ENCODE measurements at places on chromosomes 1 and 21.

DNA sequence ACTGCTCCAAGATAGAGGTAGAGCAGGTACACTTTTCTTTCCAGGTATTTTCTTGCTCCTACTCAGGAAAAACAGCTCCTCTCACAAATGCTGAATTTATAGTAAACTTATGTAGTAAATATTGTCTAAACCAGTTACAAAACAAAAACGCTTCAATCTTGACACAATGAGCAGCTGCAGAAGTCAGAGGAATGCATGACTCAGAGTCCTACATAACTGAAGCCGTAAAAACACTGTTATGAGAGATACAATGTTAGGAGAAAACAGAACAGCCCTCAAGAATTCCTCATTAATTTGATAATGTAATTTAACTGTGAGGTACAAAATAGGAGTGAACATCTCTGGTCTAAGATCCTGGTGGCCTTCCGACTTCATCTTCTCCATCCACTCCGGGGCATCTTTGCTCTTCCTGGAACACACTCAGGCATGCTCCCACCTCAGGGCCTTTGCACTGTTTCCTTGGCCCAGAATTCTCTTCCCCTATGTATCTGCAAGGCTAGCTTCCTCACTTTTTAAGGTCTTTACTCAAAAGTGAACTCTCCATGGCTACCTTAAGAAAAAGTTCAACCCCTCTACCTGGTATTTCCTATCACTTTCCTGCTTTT, 138.5 kb downstream of the SLC45A1 start:
- no peak for DNase-seq

DNA sequence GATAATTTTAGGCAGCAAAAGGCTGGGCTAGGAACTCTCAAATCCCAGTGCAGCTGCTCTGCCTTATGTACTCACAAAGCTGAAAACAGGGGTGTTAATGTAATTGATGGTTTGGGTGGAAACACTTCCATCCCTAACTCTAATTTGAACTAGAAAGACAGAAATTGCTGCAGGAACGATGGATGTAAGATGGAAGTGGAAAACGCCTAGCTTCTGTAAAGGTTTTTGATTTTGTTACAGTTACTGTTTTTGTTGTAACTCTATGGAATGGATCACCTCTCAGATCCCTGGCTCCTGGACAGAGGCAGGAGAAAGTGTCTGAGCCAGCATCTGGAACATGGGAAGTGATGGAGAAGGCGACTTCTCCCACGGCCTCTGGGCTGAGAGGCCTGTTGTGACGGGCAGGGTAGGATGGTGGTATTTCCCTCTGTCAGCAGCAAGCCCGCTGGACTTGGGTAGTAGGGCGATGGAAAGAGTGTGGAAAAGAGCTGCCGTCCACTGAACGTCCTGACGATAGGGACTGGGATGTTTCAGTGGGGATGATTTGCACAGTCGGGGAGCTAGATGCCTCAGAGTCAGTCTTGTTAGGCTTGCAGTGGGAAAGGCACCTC, 1.6 kb downstream of the TRAF5 start:
- DNase-seq = no peak

- no peak for DNase-seq
Observed at GRCh38 chr1:244705261-244706234, 52.6 kb downstream of the DESI2 start.

DNA sequence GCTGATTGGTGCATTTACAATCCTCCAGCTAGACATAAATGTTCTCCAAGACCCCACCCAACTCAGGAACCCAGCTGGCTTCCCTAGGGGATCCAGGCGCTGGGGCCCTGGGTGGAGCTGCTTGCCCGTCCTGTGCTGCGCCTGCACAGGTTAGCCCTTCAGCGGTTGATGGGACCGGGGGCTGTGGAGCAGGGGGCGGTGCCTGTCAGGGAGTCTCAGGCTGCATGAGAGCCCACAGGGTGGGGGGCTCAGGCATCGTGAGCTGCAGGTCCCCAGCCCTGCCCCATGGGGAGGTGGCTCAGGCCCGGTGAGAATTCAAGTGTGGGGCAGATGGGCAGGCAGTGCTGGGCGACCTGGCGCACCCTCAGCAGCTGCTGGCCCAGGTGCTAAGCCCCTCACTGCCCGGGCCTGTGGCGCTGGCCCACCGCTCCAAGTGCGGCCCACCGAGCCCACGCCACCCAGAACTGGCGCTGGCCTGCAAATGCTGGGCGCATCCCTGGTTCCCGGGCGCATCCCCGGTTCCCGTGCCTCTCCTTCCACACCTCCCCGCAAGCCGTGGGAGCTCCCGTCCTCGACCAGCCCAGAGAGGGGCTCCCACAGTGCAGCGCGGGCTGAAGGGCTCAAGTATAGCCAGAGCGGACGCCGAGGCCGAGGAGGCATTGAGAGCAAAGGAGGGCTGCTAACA, 23.1 kb upstream of the CLCA4 start:
- no peak for DNase-seq

DNA sequence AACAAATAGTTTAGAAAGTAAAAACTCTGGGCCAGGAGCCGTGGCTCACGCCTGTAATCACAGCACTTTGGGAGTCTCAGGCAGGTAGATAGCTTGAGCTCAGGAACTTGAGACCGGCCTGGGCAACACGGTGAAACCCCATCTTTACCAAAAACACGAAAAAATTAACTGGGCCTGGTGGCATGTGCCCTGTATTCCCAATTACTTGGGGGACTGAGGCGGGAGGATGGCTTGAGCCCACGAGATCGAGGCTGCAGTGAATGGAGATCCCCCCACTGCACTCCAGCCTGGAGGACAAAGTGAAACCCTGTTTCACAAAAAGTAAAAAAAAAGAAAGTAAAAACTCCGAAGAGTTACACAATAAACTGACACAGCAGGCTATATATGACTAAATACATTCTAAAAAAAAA, 10.6 kb downstream of the CEP170 start:
- DNase-seq = no peak

GRCh38 chr1:151472856-151473731, 13.8 kb upstream of the POGZ start:
- peak; percentile 82 for DNase-seq

DNA sequence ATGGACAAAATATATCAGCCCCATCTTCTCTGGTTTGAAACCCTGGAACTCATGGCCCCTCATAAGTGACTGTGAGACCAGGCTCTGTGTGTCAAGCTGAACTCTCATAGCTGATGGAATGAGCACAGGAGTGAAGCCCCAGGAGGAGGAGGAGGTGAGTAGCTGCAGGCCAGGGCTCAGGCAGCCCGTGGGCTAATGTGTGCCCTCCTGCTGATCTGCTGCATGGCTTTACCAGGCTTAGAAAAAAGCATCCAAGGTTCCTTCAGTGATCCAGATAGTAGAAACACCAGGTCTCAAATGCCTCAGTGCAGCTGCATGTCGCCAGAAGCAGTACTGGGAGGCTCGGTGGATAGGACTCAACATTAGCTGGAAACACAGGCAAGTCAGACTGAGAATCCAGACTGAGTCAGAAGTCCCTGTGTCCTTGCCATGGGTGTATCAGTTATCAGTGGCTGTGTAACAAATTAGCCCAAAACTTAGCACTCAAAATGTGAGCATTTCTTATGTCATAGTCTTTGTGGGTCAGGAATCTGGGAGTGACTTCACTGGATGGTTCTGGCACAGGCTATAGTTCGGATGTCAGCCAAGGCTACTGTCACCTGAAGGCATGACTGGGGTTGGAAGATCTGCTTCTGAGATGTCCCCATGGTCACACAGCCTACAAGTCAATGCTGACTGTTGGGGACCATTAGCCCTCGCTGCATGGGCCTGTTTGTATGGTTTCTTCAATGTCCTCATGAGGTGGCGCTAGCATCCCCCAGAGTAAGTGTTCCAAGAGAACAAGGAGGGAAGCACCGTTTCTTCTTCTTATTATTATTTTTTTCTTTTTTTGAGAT, 255.4 kb upstream of the IRF2BP2 start:
- no peak for DNase-seq

GRCh38 chr1:210826686-210827085, 307.3 kb downstream of the KCNH1 start:
- DNase-seq = no peak

- no peak for DNase-seq
Observed at GRCh38 chr1:109243860-109244552, 5.3 kb upstream of the CELSR2 start.

GRCh38 chr1:159942632-159943277, 2.7 kb downstream of the IGSF9 start:
- DNase-seq = no peak

Measured in large intestine (tissue), 12 donors.